ENCODE measurements at places on chromosomes 5 and 9. TPM values are rescaled to one million over a fixed set of nuclear protein-coding genes. Genes with fewer than 3 reads are reported as not detected.

DNA sequence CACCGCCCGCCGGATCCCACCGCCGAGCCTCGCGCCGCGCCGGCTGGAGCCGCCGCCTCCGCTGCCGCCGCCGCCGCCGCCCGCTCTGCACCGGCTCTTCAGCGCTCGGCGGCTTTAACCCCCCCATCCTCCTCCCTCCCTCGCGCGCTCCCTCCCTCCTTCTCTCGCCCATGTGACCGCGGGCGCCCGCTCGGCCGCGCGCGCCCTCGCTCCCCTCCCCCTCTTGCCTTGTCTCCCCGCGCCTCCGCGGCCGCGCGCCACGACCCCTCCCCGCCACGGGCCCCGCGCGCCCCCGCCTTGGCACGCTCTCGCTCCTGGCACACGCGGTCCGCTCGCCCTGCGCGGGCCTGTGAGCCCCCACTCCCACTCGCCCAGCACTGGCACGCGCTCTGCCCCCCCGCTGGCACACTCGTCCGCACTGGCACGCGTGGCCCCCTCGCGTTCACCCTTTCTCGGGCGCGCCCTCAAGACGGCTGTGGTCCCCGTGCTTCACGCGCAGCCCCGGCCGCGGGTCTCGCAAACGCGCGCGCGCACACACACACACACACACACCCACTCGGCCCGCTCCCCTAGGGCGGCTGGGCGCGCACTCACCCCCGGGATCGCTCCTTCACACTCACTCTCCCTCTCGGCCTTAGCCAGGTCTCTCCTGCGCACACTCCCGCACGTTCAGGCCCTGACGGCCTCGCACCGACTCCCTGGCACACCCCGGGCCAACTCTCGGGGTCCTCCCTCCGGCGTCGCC is at the start of gene CNTFR:
CNTFR (minus strand) TSS at position 89 of the 745 bp plus-strand sequence. CDS start 20,743 bp downstream, outside the sequence.
- DNase-seq, result no peak

- DNase-seq, result no peak
Measured at GRCh38 chr5:1749346-1750124, 50.1 kb downstream of the MRPL36 start.

GRCh38 chr9:37645903-37646506 is 4.7 kb upstream of the FRMPD1 start:
- DNase-seq, result no peak

Gene IRX4
- not detected for total RNA-seq

Gene MAN1B1
- 70.8 TPM for total RNA-seq

DNA sequence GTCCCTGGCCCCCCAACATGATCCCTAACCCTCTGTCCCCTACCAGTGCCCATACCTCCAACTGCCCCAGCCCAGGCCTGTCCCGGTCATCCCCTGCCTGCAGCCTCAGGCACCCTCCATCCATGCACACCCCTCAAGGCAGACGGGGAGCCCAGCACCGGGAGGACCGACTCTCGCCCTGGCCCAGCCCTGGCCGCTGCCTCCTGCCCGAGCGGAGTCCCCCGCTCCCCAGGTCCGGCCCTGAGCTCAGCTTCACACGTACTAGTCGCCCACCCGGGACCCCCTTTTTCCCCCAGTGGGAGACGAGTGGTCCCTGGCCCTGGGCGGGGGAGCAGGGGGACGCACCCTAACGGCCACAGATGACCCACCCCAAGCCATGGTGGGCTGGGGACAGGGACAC is 49.0 kb upstream of the UBAC1 start:
- DNase-seq, result no peak

DNA sequence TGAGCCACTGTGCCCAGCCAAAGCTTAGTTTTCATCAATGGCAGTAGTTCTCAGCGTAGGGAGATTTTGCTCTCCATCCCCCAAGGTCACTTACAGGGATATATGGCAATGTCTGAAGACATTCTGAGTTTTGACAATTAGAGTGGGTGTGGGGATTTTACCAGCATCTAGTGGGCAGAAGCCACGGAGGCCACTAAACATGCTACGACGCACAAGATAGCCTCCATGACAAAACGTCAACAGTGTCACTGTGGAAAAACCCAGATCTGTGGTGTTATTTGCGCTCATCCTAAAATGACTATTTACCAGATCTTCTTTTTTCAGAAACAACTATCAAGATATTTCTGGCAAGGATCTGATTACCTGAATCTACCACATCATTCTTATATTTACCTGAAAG is 68.2 kb downstream of the CDC14B start:
- no peak for DNase-seq

Measured in hematopoietic multipotent progenitor cell (in vitro differentiated cells).